ENCODE measurements at places on chromosomes 3 and 15.

GRCh38 chr3:131328721-131329120, 52.9 kb upstream of the NUDT16 start:
- DNase-seq: no peak

DNA sequence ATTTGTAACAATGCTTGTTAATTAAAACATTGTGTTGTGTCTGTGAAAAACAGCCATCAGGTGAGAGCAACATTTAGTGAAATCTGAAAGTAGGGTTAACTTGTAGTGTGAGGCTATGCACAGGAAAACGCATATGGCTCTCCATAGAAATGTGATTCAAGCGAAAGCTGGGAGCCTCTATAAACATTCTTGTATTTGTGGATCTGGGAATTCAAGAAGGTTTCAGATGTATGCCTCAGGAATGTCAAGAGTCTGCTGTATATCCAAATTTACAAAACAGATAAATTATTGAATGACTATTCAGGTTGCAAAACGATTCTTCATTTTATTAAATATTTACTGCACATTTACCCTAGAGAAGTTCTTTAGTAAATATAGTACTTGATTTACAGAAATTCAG, 166.0 kb downstream of the THSD4 start:
- DNase-seq: no peak

DNA sequence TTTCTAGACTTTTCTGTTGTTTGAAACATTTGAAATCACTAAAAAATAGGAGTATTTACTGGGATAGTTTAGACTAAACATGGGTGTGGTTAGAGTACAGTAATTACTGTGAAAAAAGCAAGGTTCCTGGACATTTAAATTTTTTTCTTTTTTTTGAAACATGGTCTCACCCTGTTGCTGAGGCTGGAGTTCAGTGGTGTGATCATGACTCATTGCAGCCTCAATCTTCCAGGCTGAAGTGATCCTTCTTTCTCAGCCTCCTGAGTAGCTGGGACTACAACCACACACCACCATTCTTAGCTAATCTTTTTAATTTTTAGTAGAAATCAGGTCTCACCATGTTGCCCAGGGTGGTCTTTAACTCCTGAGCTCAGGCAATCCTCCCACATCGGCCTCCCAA, 20.4 kb upstream of the CELF6 start:
- no peak for DNase-seq

DNA sequence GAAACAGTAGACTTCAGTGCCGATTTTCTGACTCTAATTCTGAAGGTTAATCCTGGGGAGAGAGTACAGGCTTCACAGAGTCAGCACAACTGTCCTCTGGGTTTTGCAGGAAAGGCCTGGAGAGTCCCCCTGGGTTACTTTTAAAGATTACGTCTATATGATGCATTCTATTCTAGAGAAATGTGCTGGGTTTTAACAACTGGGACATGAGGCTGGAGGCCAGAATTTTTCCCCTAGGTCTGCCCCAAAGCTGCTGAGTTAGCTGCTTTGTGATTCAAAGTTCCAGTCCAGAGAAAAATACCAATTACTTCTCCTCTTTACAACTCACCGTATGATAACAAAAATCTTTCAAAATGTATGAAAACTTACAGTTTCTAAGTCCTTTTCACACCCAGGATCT, 240.7 kb upstream of the TPRG1 start:
- DNase-seq: no peak

- no peak for DNase-seq
Observed at GRCh38 chr3:27573138-27573537, 89.0 kb upstream of the SLC4A7 start.

- DNase-seq: no peak
Observed at GRCh38 chr15:28132524-28133275, 33.6 kb upstream of the OCA2 start.
